ENCODE measurements at places on chromosomes 3 and 15.
A peak's percentile ranks its signal among the peaks of the same experiment; 100 is the strongest.

- DNase-seq: no peak
These were observed 78.4 kb downstream of the NR2E3 start for GRCh38 chr15:71888797-71889196.

GRCh38 chr3:101042996-101043686 is 49.9 kb upstream of the ABI3BP start:
- no peak for DNase-seq

- no peak for DNase-seq
These were observed 8.4 kb upstream of the CNTN4 start for GRCh38 chr3:2090095-2090911.

- DNase-seq: no peak
These were observed 41.5 kb downstream of the CSNK1G1 start for GRCh38 chr15:64314456-64314855.

GRCh38 chr15:51094606-51095569 is at the start of gene TNFAIP8L3:
TNFAIP8L3 (minus strand) TSS chr15:51094906; CDS start chr15:51094595, 311 bp downstream.
- DNase-seq: no peak

GRCh38 chr3:40588406-40588805 is 63.6 kb downstream of the ZNF621 start:
- no peak for DNase-seq

- no peak for DNase-seq
These were observed 12.4 kb downstream of the CACNA2D2 start for GRCh38 chr3:50491023-50491422.

DNA sequence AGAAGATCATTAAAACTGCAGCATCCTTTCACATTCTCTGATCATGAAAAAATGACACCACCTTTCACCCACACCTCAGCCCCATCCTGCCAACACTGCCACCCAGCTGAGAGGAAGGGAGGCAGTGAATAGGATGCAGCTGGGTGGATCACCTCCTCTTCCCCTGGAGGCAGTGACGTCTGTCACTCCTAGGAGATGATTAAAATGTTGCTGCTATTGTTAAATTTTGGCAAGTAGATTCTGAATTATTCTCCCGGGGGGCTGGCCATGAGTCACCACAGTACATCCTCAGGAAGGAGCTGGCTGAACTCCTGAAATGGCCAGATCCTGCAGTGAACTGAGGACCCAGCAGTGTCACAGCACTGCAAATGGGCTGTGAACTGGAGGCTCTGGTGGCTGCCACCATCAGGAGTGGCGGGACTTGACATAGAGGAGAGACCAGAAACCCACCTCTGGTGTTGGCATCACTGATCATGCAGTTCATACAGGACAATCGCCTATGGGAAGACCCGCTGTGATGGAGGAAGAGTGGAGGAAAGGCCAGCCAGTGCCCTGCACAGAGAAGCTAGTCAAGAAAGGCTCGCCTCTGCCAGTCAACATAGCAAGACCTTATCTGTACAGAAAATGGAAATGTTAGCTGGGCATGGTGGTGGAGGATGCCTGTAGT is 199.1 kb downstream of the FAM43A start:
- DNase-seq: no peak

- no peak for DNase-seq
These were observed 47.0 kb upstream of the PPIB start for GRCh38 chr15:64209680-64210334.

- no peak for DNase-seq
These were observed 17.9 kb downstream of the ETFA start for GRCh38 chr15:76293361-76293760.

DNA sequence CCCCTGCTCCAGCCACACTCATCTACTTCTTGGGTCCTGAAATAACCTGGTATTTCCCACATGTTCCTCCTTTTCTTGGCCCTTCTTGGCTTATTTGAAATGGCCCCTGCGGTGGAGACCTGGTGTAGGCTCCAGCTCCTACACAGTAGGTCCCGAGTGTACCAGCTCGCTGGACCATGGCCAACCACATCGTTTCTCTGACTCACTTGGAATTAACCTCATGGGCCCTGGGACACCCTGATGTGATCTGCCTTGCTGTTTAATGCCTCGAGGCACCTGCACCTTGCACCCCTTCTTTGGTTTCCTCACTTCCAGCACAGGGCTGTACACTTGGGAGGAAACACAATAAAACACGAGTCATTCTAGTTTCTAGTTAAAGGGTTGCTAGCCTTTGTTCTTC is 60.3 kb downstream of the FEM1B start:
- DNase-seq: no peak

- DNase-seq: no peak
These were observed 20.0 kb downstream of the PCCB start for GRCh38 chr3:136270179-136270578.

DNA sequence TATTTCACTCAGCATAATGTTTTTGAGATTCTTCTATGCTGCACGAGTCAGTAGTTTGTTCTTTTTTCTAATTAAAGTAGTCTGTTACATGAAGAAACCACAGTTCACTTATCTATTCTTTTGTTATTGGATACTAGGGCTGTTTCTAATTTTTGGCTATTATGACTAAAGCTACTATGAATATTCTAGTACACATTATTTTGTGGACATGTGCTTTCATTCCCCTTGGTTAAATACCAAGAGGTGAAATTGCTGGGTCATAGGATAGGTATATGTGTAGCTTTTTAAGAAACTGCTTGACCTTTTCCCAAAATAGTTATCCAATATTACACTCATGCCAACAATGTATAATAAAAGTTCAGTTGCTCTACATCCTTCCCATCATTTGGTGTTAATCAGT is 8.9 kb downstream of the PDE8A start:
- no peak for DNase-seq

DNA sequence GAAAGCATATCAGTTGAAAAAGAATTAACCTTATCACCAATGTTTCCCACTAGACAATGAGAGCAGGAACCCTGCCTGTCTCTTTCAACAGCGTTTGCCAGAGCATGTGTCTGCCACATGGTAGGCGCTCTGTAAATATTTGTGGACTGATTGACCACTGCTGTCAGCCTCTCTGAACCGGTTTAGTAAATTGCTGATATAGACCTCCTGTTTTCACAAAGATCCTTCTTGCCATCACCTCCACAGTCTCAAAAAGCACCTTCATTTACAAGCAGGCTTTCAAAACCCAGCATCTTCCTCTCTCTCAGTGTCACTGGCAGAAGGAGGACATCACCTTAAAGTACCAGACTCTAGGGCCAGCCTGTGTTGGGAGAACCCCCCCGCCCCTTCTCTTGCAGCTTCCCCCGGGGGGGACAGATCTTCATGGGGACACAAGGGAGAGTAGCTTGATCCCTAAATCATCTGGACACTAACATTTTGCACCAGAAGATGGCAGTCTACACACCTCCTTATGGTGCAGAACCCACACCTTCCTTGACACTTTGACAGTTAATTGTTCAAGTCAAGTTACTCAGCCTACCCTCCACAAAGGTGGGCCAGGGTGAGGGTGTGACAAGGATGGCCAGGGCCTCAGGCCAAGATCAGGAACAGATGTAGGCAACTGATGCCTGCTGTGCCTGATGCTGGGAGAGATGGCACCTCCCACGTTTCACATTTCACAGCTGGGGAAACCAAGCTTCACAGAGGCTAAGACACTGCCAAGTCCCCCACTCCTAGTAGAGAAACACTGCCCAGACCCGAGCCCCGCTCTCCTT is 37.8 kb upstream of the USP3 start:
- DNase-seq: peak; percentile 52

- no peak for DNase-seq
These were observed 756.3 kb downstream of the NTRK3 start for GRCh38 chr15:87500240-87500639.

DNA sequence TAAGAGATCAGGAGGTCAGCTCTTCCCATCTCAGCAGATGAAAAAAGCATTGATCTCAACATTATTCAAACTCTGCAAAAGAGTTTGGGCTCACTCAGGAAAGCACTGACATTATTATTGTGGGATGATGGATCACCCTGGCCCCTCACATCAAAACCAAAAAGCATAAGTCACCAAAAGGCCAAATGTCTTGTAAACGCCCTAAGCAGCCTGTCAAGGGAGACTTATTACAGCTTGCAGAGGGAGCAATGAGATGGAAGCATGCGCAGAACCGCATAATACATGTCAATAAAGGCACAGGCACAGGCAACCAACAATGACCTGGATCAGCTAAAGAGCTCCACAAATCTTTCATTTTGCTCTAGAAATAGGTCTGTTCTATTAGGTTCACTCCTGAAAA is 4.6 kb downstream of the FSIP1 start:
- DNase-seq: no peak

DNA sequence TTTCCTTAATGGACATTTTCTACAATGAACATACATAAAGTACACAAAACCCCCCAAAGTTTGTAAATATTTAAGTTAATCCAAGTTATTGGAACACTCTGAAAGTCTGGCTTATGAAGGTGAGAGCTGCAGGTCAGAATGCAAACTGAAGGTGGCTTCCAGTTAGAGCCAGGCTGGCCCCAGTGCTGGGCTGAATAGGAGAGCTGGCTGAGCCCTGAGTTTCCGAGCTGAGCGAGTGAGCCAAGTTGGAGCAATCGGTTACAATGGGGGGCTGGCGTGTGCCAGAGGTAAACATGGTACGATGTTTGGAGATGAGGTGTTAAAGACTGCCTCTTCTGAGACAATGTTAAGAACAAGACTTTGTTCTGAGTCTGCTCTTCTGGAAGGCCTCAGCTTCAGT is 230.8 kb upstream of the MCTP2 start:
- no peak for DNase-seq

GRCh38 chr15:80878242-80878866 is 99.2 kb downstream of the CEMIP start:
- DNase-seq: no peak

DNA sequence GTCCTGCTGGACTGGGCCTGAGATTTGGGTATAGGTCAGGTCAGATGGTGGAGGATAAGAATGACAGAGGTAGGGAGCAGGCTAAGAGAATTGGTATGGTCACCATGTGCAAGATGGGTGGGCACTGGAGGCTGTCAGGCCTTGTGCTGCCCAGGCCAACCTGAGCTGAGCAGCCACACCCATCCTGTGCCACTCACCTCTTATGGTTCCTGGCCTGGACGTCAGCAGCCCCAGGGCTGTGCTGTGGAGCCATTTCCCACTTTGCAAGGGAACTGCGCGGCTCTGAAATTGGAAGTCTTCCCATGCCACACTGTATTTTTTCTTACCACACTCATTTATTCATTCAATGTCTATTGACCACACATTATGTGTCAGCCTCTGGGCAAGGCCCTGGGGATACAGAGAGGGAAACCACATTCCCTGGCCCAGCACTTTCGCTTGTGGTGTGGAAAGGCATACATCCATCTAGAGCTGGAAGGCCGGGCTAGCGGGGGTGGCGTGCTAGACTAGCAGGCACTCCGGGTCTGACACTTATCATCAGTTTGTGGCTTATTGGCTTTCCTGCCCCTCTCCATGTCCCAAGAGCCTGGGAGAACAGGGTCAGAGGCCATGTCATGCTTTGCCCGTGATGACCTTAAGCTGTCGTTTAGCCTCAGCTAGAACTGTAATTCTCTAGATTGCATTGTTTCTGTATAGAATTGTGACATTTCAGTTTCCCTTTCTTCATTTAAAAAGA is 51.1 kb upstream of the POLG start:
- no peak for DNase-seq

DNA sequence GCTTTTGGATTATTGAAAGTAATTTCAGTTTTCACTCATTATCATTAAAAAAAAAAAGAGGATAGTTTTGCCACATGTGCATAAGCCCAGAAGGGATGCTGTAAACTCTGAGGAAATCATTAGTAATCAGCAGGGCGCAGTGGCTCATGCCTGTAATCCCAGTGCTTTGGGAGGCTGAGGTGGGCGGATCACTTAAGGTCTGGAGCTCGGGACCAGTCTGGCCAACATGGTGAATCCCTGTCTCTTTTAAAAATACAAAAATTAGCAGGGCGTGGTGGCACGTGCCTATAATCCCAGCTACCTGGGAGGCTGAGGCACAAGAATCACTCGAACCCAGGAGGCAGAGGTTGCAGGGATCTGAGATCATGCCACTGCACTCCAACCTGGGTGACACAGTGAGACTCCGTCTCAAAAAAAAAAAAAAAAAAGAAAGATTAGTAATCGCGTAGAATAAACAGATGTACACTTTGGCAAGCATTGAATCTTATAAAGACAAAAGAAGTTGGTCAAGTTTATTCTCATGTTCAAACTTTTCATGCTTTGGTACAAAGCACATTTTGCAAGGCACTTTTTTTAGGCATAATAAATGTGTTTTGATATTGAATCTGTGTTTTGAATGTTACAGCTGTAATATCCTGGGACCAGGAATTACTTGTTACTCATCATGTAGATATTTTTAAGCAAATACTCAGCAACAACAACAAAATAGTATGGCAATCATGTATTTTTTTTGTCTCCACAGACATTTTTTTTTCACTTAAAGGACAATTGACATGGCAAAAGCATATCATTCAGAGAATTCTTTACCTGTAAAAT is 93.2 kb upstream of the AGTR1 start:
- DNase-seq: no peak

- no peak for DNase-seq
These were observed 1053.5 kb downstream of the SI start for GRCh38 chr3:164024786-164025185.

DNA sequence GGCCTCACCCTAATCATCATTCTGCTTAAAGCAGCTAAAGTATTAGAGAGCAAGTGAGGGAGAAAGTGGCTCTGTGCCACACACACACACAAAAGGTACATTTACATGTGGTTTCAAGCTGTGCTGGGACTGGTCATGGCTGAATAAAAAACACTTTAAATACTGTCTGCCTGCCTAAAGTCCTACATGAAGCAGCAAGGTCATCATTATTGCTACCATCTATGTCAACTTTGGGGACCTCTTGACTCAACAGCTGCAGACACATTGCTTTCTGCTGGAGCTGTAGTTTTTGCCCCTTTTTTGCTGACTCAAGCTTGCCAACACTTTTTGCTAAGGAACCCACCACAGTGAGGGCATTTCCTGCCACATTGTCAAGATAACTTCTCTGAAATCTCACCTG is 1237.9 kb downstream of the ROBO2 start:
- DNase-seq: no peak

DNA sequence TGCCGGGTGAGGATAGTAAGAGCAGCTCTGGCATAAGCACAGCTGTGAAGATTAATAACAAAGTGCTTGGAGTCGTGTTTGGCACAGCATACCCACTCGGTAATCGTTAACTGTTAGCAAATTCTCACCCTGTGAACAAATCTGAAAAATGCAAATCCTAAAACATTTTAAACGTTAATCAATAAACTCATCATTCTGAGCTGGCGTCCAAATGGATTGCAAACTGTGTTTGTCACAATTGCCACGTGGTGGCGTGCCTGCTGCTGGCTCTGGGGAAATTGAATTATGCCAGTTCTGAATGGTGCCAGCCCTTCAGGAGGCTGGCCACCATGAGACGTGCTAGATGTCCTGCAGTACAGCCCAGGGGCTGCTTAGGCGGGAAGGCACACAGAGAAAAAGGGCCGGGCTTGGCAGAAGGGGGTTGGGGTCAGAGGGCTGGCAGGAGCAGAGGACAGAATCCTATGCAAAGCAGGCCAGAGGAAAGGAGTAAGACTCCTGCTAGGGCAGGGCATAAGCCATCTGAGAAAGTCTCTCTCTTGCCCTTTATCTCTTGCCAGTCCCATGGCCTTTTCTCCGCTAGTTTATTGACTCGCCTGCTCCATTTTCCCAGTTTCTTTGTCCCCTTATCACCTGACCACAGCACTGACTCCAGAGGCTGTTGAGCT is 22.1 kb upstream of the POLG start:
- DNase-seq: no peak

- no peak for DNase-seq
These were observed 15.5 kb downstream of the GRM2 start for GRCh38 chr3:51722362-51722761.

- DNase-seq: no peak
These were observed 33.8 kb upstream of the ESYT3 start for GRCh38 chr3:138400651-138401070.

- no peak for DNase-seq
These were observed 310.9 kb downstream of the BCHE start for GRCh38 chr3:165526367-165526766.

All from activated gamma-delta T cell treated with Interleukin-2 at 50 U/mL for 16 hours (primary cell).